ENCODE measurements at places on chromosomes 1 and 21.

- DNase-seq, result peak; percentile 11
Observed at GRCh38 chr1:80054129-80054528, 1047.6 kb upstream of the ADGRL4 start.

DNA sequence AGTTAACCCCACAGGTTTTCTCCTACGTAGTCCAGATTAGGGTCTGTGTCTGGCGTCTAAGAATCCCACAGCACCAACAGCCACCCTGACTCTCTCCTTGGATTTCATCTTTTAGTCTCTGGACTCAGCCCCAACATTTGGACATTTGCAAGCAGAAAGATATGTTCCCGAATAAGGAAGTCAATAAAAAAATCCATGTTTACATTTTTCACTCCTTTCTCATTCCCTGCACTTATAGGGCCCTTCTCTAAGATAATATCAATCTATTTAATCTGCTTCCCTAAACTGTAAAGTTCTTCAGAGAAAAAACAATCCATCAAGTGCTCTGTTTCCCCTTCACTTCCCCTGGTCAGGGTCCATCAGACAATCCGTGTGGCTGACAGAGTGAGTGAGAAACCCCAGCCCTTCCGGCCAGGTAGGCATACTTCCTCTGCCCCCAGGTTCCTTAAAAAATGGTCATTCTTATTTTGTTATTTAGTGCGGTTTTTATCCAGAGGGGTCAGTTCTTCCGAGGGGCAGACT is 105.9 kb upstream of the CDC42BPA start:
- peak; percentile 37 for DNase-seq

- no peak for DNase-seq
Observed at GRCh38 chr1:9760824-9761223, 62.9 kb downstream of the CLSTN1 start.

GRCh38 chr1:178397678-178398077 is 99.1 kb downstream of the CLEC20A start:
- DNase-seq, result peak; percentile 26

DNA sequence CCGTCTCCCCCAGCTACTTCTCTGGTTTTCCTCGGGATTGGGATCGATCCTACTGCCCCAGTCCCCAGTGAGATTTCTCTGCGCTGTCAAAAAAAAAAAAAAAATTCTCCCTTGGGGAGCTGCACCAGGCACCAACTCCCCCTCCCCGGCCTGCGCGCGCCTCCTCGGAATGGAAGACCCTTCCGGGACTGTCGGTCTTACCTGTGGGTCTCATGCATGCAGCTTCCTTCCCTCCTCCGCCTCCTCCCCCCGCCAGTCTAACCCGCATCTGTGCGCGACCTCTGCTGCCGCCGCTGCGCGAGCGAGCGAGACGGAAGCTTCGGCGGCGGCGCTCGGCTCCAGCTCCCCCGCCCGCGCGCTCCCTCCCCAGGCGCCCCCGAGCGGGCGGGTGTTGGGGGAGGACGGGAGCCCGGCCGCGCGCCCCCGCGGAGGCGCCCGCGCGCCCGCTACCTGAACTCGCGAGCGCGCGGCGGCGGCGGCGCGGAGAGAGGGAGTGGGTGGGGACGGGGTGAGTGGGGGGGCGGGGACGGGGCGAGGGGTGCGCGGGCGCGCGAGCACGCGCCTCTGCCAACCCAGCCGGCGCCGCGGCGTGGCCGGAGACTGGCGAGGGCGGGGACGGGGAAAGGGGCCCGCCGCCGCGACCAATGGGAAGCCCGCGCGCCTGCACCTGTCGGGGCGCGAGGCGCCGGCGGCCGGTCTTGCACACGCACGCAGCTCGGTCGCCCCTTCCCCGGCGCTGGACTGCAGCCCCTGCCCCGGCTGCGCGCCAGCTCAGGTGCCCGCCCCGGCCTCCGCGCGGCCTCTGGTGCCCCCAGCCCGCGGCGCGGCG is at the start of gene SUSD4:
Gene SUSD4 (minus strand): TSS at position 321 of the 829 bp plus-strand sequence. CDS start 751 bp downstream, outside the sequence.
- DNase-seq, result peak; percentile 7

DNA sequence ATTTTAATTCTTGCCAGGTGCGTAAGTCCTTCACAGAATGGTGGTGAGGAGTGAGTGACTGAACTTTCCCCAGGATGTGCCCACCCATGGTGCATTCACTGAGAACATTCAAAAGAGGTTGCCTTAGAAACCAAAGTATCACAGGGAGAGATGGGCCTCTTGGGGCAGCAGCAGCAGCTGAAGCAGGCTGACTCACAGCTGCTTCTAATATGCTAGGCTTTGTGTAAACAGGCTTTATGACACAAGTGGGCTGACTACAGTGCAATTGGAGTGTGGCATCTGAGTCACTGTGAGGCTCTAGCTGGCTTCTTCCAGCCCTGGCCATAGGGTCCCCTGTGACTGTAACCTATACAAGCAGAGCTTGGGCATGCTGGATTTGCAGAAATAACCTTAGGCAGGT is 12.6 kb downstream of the PIGP start:
- DNase-seq, result peak; percentile 97

GRCh38 chr21:44849616-44850130 is 23.8 kb downstream of the PTTG1IP start:
- DNase-seq, result no peak

DNA sequence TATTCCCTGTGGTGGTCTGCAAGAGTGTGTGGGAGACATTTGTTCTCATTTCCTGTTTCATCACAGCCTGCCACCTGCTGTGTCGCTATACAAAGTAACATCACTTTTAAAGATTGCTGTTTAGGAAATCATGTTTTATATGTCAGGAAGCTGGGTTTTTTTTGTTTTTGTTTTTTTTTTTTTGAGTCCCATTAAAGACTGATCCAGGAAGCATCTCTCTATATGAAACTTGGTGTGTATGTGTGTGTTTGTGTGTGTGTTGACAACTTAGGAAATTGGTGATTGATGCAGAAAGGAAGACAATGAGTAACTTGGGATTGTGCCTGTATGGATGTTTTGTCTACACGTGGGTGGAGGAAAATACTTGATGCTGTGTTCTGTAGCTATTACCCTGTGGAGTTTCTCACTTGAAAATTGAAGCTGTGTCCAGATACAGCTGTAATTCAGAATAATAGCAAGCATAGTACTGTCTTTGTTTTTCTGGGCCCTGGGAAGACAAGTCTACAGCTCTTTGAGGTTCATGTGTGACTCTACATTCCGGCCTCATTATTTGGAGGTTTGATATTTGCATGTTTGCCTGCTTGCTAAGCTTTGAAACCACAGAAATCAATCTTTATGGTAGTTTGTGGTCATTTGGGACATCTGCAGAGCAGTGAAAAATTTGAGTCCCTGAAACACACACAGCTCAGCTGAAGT is 47.9 kb downstream of the LAMC1 start:
- peak; percentile 90 for DNase-seq

DNA sequence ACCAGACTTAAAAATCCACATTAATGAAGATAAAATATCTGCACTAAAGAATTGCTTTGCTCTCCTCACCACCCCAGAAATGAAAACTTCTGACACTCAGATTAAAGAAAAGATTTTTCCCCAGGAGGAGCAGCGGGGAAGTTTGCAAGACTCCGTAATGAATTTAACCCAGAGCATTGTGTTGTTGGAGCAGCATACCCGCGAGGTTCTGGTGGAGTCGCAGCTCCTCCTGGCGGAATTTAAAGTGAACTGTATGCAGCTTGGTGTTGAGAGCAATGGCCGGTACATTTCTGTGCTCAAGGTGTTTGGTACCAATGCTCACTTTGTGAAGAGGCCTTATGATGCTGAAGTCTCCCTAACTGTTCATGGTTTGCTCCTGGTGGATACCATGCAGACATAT is 46.4 kb downstream of the VPS13D start:
- DNase-seq, result peak; percentile 40

DNA sequence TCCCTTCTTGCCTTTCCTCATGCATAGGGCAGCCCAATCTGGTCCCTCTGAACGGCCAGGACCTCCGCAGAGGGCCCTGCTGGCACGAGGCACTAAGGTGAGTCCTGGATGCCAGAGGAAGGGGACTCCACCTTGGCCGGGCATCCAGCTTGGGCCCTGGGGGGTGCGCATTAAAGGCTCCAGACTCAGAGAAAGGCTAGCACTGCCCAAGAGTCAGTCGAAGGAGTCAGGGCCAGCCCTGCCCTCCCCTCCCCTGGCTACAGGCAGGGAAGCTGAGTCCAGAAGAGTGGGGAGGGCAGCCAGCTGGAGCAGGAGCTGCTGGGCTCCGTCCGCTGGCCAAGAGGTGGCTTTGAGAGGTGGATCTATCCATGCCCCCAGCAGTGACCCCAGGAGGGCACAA is 2.8 kb upstream of the EFNA4 start:
- DNase-seq, result no peak

DNA sequence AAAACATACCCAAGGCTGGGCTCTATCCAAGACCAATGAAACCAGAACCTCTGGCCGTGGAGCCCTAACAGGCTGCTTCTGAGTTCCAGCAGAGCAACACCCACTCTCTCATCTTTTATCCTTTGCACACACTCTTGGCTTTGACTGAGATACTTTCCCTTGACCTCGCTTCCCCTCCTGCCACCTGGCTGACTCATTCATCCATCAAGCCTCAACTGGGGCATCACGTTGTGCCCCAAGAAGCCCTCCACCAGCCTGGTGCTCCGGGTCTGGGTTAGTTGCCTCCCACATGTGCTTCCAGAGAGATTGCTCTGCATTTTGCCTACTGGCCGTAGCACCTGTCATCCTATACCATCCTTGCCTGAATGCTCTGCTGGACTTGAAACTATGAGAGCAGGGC is 34.5 kb upstream of the SERBP1 start:
- no peak for DNase-seq

- DNase-seq, result no peak
Observed at GRCh38 chr1:1776672-1777582, 1.3 kb downstream of the NADK start.

DNA sequence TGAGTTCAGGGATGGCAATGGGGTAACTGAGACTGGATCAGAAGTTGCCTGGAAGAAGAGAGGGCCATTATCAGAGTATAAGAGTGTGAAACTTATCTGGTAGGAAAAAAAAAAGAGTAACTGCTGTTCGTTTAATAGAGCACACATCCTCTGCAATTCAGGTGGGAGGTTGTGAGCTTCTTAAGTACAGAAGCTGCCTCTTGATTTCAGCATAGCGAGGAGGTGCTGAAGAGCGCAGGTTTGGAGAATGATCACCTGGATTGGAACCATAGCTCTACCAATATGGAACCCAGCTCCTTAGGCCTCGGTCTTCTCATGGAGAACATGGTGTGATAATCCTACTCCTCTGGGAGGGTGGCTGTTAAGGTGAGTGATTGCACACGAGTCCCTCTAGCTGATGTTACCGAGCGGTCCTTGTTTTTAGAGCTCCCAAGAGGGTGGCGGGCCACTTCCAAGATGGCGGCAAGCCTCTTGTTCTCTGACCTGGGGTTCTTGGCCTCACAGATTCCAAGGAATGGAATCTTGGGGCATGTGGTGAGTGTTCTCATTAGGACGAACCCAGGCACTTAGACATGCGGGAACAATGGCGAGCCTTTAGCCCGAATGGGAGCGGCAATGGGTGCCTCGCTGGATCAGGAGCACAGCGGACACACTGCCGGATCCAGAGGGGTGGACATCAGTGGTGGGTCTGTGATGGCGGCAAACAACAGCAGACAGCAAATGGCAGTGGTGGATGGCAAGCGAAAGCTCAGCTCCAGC is 3.3 kb upstream of the MX1 start:
- DNase-seq, result no peak

DNA sequence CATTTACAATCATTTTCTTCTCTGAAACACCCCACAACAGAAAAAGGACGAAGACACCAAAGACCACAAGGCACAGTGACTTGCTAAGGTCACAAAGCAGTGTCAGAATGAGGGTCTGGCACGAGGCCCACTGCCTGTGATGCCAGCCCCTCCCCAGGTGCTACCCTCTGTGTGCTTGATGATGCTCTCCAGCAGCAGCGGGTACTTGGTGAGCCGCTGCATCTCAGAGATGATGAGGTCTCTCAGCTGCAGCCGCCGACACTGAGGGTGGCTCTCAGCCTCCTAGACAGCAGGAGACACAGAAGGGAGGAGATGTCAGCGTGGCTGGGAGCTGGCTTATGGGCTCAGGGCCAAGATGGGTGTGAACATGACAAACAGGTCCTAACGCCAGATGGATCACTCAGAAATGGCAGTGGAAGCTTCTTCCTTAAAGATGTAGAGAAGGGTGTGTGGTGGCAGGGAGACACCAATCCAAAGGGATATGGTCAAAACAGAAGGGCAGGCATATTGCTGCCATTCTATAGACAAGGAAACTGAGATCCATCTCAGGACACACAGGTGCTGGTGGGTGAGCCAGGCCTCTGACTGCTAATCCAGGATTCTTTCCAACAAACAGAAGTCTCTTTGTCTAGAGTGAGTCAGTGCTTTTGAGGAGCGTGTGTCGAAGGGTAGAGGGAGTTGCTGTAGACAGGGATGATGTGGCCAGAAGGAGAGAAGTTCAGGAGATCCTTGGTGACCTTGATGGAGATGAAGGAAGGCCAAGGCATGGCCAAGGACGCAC is 25.6 kb downstream of the LRRC71 start:
- no peak for DNase-seq

DNA sequence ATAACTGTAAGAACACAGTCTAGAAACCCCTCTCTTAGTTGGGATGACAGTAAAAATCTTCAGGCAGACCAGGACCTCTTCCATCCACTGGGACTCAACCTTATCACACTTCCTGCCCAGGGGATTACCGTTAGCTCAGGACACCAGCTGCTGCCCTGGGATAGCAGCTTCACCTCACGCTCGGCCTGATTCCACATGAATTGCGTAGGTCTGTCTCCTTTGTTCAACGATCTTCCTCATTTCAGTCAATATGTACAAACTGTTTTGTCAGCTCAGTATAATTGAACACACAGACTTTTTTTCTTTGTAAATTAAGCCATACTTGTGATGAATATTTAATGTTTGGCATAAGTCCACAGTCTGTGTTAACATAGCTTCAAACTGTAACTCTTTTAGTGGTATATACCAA is 290.4 kb downstream of the GRIK1 start:
- no peak for DNase-seq

DNA sequence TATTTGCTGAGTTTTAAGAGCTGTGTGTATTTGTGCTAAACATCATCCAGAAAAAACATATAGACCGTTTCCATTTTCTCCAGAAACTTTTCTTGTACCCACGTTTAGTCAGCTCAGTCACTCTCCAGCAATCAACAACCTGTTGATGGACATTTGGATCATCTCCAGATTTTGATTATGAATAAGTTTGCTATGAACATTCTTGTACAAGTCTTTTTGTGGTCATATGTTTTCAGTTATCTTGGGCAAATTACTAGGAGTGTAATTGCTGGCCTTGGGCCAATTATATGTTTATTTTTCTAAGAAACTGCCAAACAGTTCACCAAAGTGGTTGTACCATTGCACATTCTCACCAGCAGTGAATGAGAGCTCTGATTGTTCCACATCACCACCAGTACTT is 221.8 kb downstream of the CENPF start:
- DNase-seq, result peak; percentile 53

- peak; percentile 63 for DNase-seq
Observed at GRCh38 chr1:84669831-84670230, 20.4 kb downstream of the SSX2IP start.

- peak; percentile 58 for DNase-seq
Observed at GRCh38 chr1:32334864-32335534, 1.0 kb downstream of the MARCKSL1 start.

GRCh38 chr1:119981986-119982815 is 85.9 kb upstream of the ADAM30 start:
- DNase-seq, result peak; percentile 47

DNA sequence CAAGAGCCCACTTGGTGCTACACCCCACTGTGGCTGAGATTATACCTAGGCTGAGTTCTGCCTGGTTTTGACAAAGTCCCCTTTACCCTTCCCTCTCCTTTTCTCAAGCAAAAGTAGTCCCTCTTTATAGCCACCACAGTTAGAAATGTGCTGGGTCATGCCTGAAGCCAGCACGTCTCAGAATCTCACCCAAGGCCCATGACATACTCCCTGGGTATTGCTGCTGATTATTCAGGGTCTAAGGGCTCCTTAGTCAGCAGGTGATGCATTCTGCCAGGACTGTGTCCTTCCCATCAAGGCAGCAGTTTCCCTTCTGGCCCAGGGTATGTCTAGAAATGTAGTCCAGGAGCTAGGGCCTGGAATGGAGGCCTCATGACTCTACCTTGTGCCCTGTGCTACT is 67.3 kb upstream of the COX20 start:
- DNase-seq, result no peak
